GM12864 (cell line): ENCODE measurements at places on chromosomes 6 and 20.

GRCh38 chr6:154261688-154262397 is 94.8 kb downstream of the IPCEF1 start:
- no peak for DNase-seq

- no peak for DNase-seq
These were observed 64.9 kb downstream of the DLL1 start for GRCh38 chr6:170225852-170226417.

GRCh38 chr6:44180886-44181285 is 22.3 kb downstream of the CAPN11 start:
- no peak for DNase-seq

DNA sequence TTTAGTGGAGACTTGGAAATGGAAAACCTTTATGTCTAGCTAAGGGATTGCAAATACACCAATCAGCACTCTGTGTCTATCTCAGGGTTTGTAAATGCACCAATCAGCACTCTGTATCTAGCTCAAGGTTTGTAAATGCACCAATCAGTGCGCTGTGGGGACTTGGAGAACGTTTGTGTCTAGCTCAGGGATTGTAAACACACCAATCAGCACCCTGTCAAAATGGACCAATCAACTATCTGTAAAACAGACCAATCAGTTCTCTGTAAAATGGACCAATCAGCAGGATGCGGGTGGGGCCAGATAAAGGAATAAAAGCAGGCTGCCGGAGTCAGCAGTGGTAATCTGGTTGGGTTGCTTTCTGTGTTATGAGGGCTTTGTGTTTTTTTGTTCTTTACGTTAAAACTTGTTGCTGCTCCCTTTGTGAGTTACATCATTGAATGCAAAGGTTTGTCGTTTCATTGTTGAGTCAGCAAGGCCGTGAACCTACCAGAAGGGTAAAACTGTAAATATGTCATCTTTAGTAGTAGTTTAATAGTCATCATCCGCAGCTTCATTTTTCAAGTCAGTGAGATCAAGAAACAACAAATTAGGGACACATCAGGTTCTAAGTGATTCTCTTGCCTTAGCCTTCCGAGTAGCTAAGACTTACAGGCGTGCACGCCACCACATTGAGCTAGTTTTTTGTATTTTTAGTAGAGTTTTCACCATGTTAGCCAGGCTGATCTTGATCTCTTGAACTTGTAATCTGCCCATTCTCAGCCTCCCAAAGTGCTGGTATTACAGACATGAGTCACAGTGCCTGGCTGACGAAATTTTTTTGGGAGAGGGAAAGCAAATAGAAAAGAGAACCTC is 22.7 kb upstream of the NUP153 start:
- no peak for DNase-seq

- DNase-seq, result no peak
These were observed 113.1 kb downstream of the JAG1 start for GRCh38 chr20:10560686-10561085.

- DNase-seq, result no peak
These were observed 33.6 kb downstream of the SIRPA start for GRCh38 chr20:1928782-1929181.

GRCh38 chr20:35326021-35326739 is 34.0 kb upstream of the FAM83C start:
- DNase-seq, result no peak

DNA sequence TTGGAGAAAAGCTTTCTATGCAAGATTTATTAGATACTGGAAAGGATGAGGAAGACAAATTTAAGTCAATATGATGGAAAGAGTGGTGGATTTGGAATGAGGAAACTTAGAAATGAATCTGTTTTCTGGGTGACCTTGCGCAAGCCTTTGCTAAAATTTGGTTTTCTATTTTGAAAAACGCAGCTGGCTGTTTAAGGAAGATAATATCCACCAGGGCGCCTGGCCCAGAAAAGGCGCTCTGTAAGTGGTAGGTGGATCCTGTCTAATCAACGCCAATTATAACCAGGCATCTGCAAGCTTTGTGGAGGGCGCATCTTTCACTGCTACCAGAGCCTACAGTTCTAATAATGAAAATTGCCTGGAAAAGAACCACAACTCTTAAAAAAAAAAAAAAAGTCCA is 398 bp upstream of the SPATS1 start:
- no peak for DNase-seq

DNA sequence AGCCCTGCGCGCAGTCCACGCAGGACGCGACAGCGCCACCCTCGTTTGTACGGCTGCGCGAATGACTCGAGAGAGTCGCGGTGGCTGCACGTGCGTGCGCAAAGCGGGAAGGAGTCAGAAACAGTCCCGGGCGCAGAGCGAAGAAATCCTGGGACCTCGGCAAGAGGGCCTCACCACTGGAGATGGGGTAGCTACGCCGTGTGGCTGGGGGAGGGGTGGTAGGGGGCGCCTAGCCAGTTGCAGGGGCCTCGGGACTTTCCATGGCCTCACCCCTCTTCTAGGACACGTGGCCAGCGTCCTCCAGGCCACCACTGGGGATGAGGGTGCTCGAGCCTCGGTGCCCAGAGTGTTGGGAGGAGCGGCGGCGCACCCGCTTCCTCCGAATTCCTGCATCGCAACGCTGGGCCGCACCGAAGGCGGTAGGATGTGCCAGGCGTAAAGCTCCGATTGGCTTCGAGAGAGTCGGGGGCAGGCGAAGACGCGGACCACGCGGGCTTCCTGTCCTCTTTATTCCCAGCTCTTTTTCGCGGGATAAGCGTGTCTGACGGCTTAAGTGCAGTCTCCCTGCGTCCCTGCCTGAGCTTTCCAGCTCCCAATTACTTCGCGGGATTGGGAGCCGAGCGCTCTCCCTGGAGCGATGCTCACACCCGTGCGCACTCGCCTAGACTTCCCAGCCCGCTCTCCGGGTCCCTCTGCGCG is 38.7 kb downstream of the NCR2 start:
- DNase-seq, result no peak

DNA sequence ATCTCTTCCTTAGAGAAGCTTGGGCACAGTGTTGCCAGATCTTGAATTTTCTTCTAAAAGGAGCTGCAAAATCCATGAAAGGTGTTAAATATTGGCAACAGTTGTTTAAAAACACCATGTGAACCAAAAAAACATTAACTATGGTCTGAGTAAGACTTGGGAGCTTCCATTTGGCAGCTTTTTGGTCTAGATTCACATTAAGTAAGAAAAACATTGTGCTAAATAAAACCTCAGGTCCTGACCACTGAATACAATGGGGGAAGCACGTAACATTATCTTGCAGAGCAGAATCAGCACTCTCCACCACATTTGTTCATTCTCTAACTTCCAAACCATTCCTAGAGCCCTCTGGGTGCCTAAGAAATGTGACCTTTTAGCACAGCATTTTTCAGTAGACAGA is 437.6 kb upstream of the PLCB4 start:
- no peak for DNase-seq

GRCh38 chr6:157269261-157269794 is 54.0 kb downstream of the TMEM242 start:
- no peak for DNase-seq

DNA sequence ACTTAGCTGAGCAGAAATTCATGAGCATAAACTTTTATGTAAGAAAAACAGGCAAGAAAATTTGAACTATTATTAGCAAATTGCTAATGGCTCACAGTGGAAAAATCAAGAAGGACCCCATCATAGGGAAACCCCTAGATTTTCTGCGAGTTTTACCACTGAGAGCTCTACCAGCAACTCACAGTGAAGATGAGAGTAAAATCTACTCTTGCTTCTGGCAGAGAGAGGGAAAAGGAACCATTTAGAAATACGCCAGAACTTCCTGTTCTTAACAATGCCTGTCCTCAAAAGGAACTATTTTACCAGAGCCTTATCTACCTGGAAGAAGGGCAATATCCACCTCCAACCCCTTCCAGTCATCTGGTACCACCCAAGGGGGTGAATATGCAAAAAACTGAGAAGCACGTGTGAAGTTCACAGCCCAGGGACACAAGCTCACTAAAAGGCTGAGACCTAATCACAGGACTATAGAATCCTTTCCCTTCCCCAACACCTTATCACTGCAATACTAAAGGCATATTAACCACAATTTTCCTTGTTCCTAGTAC is 34.4 kb upstream of the ASF1A start:
- DNase-seq, result no peak

DNA sequence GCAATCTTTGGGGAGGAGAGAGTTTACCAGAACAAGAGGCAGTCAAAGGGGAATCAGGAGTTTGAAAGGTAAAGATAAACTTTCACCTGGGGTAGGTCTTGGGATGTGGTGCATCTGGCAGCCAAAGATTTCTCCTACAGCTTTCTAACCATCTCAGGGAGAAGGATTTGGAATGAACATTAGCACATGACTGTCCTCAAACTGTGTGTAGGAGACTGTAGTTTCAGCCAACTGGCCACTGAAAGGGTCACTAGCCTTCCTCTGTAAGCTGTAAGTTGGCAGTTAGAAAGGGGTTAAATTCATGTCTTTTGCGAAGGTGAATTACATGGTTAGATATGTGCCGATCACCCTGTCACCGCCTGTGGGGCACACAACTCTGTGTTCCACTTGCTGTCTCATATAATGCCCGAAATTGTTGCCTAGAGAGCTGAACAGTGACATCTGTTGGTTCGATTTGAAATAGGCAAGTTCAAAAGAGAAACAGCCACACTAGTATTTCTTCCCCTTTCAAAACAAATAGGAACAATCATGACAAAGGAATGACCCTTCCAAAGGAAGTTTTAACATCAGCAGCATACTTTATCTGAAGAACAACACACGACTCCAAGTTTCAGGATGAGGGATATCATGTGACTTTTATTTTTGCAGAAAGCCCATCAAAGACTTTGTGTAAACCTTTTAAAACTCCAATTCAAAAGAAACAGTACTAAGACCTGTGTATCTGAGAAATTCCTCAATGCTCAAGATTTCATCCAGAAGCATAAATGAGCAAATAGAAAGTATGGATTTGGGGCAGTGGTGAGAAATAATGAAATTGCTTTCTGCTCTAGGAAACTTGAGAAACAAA is 1.1 kb upstream of the OPN5 start:
- DNase-seq, result no peak

DNA sequence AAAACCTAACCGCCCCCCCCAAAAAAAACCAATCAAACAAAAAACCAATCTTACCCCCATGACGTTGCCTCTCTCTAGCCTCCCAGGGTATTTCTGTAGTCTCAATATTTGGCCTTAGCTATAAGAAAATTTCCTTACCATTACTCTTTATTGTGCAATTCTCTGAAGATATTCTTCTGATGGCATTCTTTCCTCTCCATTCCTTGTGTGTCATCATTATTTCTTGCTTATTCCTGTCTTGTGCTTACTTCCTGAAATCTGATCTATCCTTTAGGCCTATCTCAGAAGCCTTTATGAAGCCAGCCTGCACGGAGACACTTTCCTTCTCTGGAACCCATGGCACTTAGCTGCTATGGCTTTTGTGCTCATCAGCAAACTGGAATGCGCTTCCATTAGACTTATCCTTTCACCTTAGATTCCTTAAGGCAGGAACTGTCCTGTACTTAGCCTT is 65.9 kb upstream of the DDR1 start:
- DNase-seq, result no peak

- no peak for DNase-seq
These were observed 603 bp downstream of the TASP1 start for GRCh38 chr20:13638162-13638495.

DNA sequence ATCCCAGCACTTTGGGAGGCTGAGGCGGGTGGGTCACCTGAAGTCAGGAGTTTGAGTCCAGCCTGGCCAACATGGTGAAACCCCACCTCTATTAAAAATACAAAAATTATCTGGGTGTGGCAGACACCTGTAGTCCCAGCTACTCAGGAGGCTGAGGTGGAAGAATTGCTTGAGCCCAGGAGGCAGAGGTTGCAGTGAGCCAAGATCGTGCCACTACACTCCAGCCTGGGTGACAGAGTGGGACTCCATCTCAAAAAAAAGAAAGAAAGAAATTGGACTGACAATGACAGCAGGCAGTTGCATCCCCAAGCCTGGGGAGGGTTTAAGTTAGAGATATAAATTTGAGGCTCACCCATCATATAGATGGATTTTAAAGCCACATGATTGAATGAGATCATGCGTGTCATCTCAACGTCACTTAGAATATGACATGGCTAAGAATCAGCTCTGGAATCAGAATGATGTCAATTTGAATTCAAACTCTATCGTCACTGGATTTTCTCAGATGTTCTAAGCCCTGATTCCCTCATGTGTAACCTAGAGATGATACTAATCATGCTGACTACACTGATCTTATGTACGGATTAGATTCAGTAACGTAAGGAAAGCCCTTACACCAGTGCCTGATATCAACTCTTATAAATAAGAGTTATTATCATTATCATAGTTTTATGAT is 534.0 kb upstream of the JARID2 start:
- no peak for DNase-seq

DNA sequence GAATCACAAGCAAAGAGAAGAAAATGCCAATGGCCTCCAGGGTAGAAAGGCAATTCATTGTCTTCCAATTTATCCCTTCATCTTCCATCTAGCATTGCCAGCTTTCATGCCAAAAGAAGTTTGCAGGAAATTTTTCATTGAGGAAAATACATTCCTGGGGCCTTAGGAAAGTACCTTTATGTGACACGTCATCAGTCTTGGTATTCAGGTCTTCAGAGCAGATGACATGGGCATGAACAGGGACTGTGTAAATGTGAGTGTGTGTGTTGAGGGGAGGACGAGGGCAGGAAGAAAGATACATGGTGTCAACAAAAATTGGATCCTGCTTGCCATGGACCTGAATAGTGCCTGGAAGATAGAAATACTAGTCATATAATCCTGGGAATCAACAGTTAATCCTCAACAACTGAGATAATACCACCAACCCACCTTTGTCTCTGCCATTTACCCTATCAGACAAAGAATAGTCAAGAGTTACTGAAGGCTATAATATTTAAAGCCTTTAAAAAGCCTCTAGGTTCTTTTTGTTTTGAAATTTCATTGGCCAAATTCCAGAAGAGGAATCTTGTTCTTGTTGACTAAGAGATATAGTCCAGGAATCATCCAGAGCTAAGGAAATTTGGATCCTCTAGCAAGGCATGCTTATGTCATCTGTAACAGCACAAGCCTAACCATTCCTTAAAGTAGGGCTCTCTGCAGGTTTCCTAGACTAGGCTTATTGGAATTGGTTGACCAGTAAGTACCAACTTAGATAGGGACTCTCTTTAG is 405.8 kb upstream of the SASH1 start:
- DNase-seq, result no peak

- DNase-seq, result no peak
These were observed 231.5 kb upstream of the SUPT3H start for GRCh38 chr6:45609141-45609638.
